ENCODE measurements at places on chromosomes 5 and 9. TPM values are rescaled to one million over a fixed set of nuclear protein-coding genes. Genes with fewer than 3 reads are reported as not detected.

DNA sequence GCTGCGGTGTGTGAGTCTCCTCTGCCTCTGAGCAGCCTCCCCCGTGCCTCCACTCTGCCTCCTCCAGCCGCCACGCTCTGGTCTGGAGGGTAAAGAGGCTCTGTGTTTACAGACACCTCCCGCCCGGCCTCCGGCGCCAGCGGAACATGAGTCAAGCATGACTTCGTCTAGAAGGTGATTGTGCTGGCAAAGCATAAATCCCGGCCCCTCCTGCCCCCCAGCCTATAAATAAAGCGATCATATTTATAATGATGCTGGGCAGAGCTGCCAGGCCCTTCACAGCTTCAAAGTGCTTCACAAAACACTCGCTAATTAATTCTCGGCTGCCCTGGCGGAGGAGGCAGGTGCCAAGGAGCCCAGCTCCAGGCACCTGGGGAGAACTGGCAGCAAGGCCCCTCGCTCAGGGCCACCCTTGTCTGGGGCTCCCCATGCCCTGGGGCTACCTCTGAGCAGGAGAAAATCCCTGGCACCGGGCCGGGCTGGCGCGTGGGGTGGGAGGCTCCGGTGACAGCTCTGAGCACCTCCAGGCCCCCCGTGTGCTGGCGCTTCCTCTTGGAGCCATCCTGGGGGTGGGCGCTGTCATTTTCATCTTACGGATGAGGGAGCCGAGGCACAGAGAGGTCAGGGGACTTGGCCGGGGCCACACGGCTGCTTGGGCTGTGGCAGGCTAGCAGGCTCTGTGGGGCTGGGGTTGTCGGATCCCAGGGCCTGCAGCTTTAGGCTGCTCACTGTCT is 87.8 kb downstream of the RXRA start:
- peak overlapping the region; percentile 84 for H3K27ac ChIP-seq
- no peak overlapping the region for H3K4me3 ChIP-seq
- peaks cover 18% of the 10 kb centered on the region for H3K4me1 ChIP-seq
- H3K27me3 ChIP-seq: no peaks in the 10 kb centered on the region
- DNase-seq: peak; percentile 95

- no peak overlapping the region for H3K27ac ChIP-seq
- H3K4me1 ChIP-seq: no peaks in the 10 kb centered on the region
Observed at GRCh38 chr5:106956187-106956586, 714.5 kb downstream of the EFNA5 start.

- peak overlapping the region; percentile 35 for H3K27ac ChIP-seq
- peaks cover 15% of the 10 kb centered on the region for H3K4me1 ChIP-seq
- no peaks in the 10 kb centered on the region for H3K36me3 ChIP-seq
Observed at GRCh38 chr9:76255781-76256455, 138.3 kb downstream of the RFK start.

DNA sequence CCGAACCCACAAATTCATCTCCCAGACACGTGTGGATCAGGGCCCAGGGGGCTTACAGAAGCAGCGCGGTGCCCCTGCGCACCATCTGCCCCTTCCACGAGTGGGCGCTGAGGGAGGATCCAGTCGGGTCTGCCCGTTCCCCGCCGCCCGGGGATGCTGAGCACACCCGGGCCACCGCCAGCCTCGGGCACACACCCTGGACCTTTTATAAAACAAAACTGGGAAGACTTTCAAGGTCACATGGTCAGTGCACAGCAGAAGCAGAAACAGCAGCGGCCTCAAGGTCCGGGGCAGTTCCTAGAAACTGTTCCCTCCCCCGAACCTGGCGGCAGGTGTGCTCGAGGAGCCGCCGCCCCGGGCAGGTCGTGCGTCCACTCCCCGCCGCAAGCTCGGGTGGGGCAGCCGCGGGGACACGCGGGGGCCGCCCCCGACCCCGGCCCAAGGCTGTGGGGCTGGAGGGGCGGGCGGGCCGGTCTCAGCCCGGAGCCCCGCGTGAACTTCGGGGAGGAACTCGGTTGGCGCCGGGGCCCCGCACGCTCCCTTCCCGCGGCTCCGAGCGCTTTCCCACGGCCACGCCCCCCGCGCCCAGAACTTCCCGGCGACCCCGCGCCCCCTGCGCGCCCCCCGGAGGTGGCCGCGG is 633 bp upstream of the PPP1R26 start:
- no peak overlapping the region for H3K27ac ChIP-seq
- peak overlapping the region; percentile 65 for H3K4me3 ChIP-seq
- no peaks in the 10 kb centered on the region for H3K36me3 ChIP-seq
- no peaks in the 10 kb centered on the region for H3K27me3 ChIP-seq
- H3K4me1 ChIP-seq: peaks cover 11% of the 10 kb centered on the region

- no peaks in the 10 kb centered on the region for H3K36me3 ChIP-seq
- no peak overlapping the region for H3K4me3 ChIP-seq
- DNase-seq: no peak
- no peaks in the 10 kb centered on the region for H3K27me3 ChIP-seq
Observed at GRCh38 chr5:180540050-180540694, 46.0 kb downstream of the CNOT6 start.

DNA sequence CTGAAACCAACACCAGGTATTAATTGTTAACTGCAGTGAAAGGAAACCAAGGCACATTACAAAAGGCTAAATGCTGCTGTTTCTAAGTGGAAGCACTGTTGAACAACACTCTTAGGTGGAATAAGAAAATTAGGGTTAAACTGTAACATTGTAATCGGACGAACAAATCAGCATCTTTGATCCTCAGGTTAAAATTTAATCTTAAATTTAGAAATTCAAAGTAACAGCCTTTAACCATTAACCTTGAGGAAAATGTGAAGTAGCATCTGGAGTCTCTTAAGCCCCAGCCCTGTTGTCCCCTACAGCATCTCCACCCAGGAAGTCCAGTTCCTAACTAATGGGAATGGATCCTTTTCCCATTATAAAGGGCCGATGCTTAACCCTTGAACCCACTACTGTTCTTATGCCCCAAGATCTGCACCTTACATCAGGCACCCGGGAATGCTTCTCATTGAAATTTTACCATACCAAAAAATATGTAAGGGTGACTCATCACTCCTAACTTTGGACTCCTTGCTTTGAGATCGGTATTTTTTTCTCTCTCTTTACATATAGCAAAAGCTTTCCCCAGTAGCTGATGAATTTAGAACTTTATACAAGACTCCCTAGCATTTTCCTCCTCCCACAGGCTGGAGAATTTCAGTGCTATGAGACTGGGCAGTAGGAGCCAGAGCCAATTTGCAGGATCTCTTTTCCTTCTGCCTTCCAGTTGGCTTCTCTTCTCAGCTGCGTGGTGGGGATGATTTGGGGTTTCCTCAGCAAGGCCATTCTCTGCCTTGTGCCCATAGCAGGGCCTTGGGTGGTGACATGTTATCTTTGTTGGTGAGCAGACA is 32.0 kb upstream of the ITGA2 start:
- H3K4me3 ChIP-seq: no peak overlapping the region
- no peak overlapping the region for H3K27ac ChIP-seq

GRCh38 chr9:76758476-76758875 is 5.8 kb upstream of the PCA3 start:
- H3K36me3 ChIP-seq: no peaks in the 10 kb centered on the region
- no peaks in the 10 kb centered on the region for H3K27me3 ChIP-seq
- 0 out of 2 replicates have a peak, but pooled peaks cover 3% of the 10 kb centered on the region for H3K4me1 ChIP-seq

GRCh38 chr9:95497772-95498171 is 19.0 kb downstream of the PTCH1 start:
- H3K27me3 ChIP-seq: no peaks in the 10 kb centered on the region
- no peak overlapping the region for H3K27ac ChIP-seq
- H3K4me1 ChIP-seq: peaks cover 7% of the 10 kb centered on the region
- no peaks in the 10 kb centered on the region for H3K36me3 ChIP-seq

GRCh38 chr5:159965031-159965837 is 43.7 kb upstream of the TTC1 start:
- peak; percentile 80 for DNase-seq
- H3K36me3 ChIP-seq: no peaks in the 10 kb centered on the region
- no peak overlapping the region for H3K27ac ChIP-seq
- no peaks in the 10 kb centered on the region for H3K27me3 ChIP-seq
- no peak overlapping the region for H3K4me3 ChIP-seq
- peaks cover 8% of the 10 kb centered on the region for H3K4me1 ChIP-seq

GRCh38 chr9:92728831-92729734 is 35.5 kb downstream of the BICD2 start:
- H3K36me3 ChIP-seq: no peaks in the 10 kb centered on the region
- no peaks in the 10 kb centered on the region for H3K27me3 ChIP-seq
- H3K4me3 ChIP-seq: no peak overlapping the region
- DNase-seq: peak; percentile 60
- H3K27ac ChIP-seq: no peak overlapping the region

DNA sequence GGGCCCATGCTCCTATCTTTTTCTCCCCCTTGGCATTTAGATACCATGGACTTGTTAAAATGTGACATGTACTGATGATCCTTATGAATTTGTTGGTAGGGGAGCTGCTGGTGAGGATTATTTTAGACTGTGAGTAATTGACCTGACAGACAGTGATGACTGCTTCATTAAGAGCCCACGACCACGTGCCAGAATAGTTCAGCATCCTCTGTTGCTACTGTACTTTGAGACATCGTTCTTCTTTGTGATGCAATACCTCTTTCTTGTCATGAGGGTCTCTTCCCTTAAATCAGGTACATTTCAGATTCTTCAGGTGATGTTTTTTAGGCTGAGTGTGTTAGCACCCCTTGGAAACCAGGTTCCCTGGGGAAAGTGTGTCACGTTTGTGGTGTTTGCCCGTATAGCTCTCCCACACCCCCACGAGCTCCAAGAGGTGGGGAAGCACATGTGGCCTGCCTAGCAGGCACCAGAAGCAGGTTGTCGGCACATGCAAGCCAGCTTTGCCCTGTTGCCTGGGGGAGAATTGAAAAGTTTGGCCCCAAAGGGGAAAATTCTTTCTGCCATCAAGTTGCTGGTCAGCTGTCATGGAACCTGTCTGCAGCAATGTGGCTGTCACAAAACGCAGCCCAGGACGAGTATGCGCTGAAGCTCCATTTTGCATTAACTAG is 25.1 kb downstream of the QRFP start:
- no peak for DNase-seq
- H3K4me1 ChIP-seq: peaks cover 18% of the 10 kb centered on the region
- no peak overlapping the region for H3K4me3 ChIP-seq
- H3K27ac ChIP-seq: no peak overlapping the region

- no peak overlapping the region for H3K27ac ChIP-seq
- H3K4me1 ChIP-seq: no peaks in the 10 kb centered on the region
- no peaks in the 10 kb centered on the region for H3K27me3 ChIP-seq
Observed at GRCh38 chr9:9286001-9286400, 1326.8 kb downstream of the PTPRD start.

DNA sequence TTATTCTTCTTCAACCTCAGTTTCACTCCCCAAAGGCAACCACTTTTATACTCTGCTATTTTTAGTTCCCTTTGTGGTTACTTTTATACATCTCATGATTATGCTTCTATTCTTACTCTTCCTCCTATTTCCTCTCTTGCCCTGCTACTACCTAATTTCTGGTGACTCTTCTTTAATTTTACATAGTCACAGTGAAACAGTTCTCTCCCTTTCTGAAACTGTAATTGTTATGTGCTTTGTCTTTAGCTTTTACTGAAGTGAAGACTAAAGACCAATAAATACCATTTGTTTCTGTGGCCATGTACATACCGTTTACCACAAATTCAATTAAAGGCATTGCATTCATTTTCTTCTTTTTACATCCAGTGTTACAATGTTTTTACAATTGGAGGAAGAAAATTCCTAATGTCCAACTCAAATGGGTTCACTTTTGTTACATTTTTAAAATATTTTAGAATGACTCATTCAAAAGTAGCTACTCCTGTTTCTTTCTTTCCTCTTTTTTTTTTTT is 410.6 kb downstream of the PSAT1 start:
- H3K27ac ChIP-seq: peak overlapping the region; percentile 77
- DNase-seq: peak; percentile 65
- H3K4me1 ChIP-seq: peaks cover 19% of the 10 kb centered on the region
- no peaks in the 10 kb centered on the region for H3K27me3 ChIP-seq
- peak overlapping the region; percentile 47 for H3K4me3 ChIP-seq

DNA sequence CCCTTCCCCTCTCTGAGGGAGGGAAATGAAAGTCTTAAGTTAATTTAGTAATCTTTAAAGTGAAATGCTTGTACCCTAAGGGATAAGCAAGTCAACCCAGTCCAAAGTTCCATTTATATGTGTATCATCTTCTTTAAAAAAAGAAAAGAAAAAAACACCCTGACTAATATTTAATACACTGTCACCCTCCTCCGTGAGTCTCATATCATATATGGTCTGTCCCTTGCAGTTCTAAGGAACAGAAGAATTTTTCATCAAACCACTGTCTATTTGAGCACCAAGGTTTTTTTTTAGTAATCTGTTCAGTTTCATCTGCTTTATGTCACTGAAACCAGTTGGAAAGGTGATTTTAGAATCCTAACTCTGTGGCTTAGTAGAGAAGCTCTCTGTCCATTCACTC is 15.2 kb downstream of the TNIP1 start:
- H3K27me3 ChIP-seq: no peaks in the 10 kb centered on the region
- peaks cover 26% of the 10 kb centered on the region for H3K4me1 ChIP-seq
- peaks cover 10% of the 10 kb centered on the region for H3K36me3 ChIP-seq
- H3K27ac ChIP-seq: no peak overlapping the region

GRCh38 chr5:100537946-100538345 is 2.8 kb downstream of the FAM174A start:
- H3K4me3 ChIP-seq: no peak overlapping the region
- H3K36me3 ChIP-seq: no peaks in the 10 kb centered on the region
- no peak for DNase-seq
- H3K27ac ChIP-seq: no peak overlapping the region
- H3K27me3 ChIP-seq: no peaks in the 10 kb centered on the region

DNA sequence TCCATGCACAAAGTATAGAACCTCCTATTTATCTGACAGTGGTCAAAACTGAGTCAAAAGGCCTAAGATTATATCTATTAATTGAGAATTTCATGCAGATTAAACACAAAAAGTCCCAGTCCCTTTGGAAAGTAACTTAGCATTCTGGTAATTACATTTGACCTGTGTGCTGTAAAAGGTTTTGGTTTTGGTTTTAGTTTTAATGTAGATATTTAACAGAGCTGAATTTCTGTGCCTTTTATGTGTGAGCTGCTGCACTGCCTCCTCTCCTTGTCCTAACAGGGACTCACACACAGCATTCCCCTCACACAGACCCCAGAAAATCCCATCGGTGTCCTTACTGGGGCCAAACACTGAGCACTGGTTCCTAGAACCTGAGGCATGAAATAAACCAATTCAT is 31.0 kb upstream of the FSD1L start:
- no peak for DNase-seq
- H3K27me3 ChIP-seq: no peaks in the 10 kb centered on the region
- H3K27ac ChIP-seq: no peak overlapping the region

Gene ABCA1
- total RNA-seq: 20.7 TPM

Gene PAX5
- not detected for total RNA-seq

Gene GDA
- total RNA-seq: not detected

Gene FBP2
- not detected for total RNA-seq

Gene PCDHGA5
- total RNA-seq: 0.86 TPM

Gene GNAQ
- total RNA-seq: 41.0 TPM

Gene SPRY4
- 12.8 TPM for total RNA-seq

Gene TNFSF8
- not detected for total RNA-seq

Gene WDR38
- not detected for total RNA-seq

Gene MCC
- 8.8 TPM for total RNA-seq

Gene LRRC14B
- total RNA-seq: not detected

Gene CCDC183
- 0.76 TPM for total RNA-seq
